ENCODE measurements at places on chromosomes 1 and 21.

DNA sequence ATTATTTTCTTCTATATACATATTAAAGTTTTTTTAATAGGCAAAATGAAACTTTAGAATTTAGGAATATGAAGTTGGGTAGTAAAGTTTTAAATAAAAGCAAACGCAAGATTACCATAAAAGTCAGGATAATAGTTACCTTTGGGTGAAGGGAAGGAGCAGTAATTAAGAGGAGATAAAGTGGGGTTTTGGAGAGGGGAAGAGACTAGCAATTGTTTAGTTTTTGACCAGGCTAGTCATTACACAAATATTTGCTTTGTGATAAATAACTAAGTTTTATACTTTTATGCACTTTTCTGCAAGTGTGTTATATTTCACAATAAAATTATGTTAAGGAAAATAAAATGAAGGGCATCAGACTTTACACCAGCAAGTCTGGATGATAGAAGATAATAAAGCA lies 27.7 kb upstream of the GUCA2B start:
- no peak for DNase-seq

DNA sequence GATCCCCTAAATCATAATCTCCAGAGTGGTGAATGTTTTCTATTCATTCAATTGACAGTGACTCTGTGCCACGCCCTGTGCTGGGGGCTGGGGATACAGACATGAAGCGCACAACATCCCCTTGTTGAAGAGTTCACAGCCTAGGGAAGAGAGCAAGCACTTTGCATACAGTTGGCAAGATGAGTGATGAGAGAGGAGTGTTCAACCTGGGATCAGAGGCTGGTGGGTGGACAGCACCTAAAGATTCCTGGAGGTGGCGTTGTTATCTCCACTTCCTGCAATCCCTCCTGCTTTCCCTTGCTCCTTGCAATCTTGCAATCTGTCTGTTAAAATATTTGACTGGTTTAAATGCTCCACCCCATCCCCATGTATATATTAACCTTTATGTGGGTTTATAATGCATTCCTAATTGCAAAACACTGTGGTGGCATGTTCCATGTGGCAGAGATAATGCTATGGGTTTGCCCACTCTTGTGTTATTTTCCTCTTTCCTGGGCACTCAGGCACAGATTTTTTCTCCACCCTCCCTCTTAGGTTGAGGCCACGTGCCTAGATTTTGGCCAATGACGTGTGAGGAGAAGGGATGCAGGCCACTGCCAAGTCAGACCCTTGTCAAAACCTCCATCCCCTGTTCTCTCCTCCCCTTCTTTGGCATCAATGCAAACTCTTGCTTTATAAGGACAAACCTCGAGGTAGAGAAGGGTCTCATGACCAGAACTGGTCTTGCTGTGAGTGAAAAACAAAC lies 36.2 kb upstream of the GADD45A start:
- DNase-seq, result no peak

DNA sequence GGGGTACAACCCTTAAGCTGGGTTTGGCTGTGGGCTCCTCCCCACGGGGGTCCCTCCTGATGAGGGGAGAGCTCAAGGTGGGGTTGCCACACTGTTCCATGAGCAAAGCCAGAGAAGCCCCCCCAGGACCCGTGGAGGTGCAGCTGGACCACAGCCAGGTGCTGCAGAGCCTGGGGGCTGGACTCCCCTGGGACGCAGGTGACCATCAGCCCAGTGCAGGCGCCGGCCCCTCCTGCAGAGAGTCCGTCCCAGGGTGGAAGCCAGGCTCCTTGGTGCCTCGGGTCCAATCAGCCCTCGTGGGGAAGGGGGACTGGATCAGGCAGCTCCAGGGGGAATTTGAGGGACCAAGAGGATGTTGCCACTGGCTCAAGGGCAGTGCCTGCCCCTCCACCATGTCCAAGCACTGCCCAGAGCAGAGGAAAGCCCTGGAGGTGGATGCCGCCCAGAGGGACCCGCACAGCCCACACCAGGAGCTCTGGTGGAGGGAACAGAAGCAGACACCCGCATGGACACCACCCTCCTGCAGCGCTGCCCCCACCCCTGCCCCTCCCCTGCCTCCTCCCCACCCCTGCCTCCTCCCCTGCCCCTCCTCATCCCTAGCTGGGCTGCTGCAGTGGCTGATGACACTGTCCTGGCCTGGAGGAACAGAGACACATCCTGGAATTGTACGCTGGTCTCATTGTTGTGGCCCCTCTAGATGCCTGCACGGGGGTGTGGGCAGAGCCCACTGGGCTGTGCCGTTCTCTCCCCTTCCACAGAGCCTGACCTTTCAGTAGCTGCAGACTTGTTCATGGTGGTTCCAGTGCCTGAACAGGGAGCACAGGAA lies 30.8 kb upstream of the COL18A1 start:
- no peak for DNase-seq

GRCh38 chr21:35222541-35222941 lies 173.4 kb upstream of the RUNX1 start:
- DNase-seq, result no peak

DNA sequence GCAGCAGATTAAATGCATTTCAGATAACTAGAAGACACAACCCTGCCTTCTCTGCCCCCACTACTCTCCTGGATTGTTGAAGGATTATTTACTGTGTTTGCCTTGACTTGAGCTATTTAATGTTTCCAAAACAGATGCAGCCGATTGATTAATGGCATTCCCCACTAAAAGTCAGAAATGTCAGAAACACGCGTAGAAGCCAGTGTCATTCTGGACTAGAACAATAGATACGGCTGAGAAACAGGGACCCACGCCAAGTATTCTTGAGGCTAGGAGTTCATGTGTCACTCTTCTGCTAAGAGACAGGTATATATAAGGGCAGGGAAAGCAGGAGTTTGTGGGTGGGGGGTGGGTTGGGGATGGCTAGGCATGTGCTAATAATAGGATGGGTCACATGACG lies 366.7 kb upstream of the PROX1 start:
- no peak for DNase-seq

DNA sequence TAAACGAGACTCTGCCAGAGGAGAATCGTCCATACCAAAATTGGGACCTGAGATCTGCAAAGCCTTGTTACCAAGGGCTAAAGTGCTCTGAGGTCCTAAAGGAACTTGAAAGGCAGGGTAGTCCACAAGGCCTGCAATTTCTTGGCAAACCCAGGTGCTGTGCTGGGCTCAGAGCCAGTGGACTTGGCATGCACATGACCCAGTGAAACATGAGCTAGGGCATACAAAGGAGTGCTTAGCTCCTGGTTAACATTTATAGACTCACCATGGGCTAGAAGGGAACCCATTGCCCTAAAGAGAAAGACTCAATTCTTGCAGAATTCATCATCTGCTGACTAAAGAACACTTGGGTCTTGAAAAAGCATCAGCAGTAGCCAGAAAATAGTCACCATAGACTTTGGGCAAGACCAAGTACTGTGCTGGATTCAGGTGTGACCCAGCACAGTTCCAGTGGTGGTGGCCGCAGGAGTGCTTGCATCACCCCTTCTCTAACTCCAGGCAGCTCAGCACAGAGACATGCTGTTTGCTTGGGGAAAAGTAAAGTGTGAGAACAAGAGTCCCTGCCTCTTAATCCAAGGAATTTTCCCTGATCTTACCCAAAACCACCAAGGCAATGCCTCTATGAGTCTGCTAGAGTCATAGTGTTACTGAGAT lies 1069.4 kb upstream of the ADGRL2 start:
- peak; percentile 63 for DNase-seq

DNA sequence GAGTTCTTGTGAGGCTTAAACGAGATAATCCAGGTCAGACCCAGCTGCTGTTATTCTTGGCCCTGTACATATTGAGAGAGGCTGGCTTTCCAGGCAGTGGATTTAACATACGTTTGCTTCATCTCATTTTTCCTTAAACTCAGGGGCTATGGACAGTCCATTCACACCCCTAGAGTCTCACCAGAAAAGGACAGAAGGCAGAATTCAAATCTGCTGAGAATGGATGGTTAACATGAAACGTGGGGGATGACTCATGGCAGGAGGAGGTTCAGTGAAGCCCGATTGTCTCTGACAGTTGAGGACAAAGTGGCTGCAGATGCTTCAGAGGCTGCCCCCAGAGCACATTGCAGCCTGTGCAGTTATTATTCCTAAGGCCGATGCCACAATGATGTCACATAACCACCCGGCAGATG lies 39.5 kb downstream of the TGFB2 start:
- peak; percentile 40 for DNase-seq

- DNase-seq, result no peak
These were observed 141.7 kb upstream of the NRIP1 start for GRCh38 chr21:15206514-15206913.

- DNase-seq, result no peak
These were observed 40.9 kb downstream of the STX6 start for GRCh38 chr1:180981596-180982387.

DNA sequence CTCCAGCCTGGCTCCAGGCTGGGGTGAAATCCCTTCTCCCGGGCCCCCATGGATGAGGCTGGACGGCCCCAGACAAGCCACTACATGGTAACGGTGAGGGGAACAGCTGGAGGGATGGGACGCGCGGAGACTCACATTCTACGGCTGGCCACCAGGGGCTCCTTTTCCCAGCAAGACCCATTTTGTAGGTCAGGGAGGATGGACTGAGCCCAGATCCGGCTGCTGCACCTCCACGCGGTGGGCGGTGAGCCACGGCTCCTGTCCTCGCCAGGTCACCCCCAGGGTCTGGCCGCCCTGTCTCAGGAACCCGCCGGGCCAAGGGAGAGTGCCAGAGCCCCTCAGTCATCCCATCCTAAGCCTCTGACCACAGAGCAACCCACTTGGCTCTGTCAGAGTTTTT lies 75.0 kb upstream of the ACTRT2 start:
- no peak for DNase-seq

DNA sequence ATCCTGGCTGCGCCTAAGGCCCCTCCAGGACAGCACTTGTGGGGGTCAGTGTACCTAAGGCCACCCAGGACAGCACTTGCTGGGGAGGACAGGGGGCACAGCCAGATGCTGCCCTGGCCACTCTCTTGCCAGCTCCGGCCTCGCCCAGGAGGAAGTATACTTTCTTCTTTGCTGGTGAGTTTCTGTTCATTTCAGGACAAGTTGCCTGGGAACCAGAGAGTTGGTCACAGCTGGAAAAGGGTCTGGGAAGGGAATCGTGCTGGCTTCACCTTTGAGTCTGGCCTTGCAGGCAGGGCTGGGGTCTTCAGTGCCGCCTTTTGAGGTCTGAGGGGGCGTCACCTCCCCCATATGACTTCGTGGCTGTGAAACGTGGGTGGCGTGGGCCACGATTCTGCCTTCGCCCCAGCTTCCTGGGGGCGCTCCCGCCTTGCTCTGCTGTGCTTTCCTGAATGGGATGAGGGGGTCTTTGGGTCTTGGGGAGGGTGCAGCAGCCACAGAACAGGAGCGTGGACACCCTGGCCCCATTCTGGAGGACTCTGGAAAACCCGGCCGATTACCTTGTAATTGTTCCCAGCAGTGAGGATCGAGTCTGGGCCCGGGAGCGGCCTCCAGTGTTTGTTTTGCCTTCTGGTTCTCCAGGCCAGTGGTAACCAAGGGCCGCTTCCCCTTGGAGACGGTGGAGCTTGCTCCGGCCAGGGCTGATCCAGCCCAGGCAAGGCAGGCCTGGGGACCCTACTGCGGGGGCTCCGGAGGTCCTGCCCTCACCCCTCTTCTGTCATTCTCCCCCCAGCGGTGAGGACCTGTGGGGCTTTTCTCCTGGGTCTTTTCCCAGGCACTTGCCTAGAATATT lies 45.9 kb downstream of the SPSB1 start:
- DNase-seq, result no peak

DNA sequence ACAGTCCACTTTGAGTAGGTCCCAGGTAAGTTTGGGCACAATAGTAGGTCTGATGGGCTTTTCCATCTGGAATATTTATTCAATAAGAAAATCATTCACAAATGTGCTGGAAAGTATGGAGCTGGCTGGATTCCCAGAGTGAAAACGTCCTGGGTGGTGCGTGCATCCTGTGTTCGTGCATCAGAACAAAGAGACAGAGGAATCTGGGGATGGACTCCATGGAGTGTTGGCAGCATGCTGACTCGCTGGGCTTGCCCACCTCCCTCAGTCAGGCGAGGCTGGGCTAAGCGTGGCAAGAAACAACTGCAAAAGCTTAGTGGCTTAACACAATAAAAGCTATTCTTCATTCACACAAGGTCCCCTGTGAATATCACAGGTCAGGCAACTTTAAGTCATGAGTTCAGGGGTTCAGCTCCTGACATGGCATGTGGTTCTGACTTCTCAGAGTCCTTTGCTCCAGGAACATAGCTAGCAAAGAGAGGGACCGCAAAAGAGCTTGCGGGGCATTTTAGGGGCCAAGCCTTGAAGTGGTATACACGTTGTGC lies 151.6 kb upstream of the ZNF644 start:
- peak; percentile 69 for DNase-seq
